Stimulated activated CD4-positive, alpha-beta T cell treated with anti-CD3 and anti-CD28 coated beads, Interleukin-12 subunit alpha, Interleukin-12 subunit beta, amount 100 ng/mL, for 4 hours (primary cell): ENCODE measurements at places on chromosomes 6 and 20.

- DNase-seq: no peak
Observed at GRCh38 chr6:113528111-113528510, 329.0 kb upstream of the MARCKS start.

DNA sequence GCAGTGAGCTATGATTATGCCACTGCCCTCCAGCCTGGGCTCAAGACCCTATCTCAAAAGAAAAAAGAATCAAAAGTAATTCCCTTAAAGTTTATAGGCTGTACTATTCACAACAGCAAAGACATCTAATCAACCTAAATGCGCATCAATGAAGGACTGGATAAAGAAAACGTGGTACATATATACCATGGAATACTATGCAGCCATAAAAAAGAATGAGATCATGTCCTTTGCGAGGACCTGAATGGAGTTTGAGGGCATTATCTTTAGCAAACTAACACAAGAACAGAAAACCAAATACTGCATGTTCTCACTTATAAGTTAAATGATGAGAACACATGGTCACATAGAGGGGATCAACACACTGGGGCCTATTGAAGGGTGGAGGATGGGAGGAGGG, 16.7 kb downstream of the ZNFX1 start:
- DNase-seq: no peak

- DNase-seq: no peak
Observed at GRCh38 chr6:157962601-157963302, 18.9 kb upstream of the SYNJ2 start.

DNA sequence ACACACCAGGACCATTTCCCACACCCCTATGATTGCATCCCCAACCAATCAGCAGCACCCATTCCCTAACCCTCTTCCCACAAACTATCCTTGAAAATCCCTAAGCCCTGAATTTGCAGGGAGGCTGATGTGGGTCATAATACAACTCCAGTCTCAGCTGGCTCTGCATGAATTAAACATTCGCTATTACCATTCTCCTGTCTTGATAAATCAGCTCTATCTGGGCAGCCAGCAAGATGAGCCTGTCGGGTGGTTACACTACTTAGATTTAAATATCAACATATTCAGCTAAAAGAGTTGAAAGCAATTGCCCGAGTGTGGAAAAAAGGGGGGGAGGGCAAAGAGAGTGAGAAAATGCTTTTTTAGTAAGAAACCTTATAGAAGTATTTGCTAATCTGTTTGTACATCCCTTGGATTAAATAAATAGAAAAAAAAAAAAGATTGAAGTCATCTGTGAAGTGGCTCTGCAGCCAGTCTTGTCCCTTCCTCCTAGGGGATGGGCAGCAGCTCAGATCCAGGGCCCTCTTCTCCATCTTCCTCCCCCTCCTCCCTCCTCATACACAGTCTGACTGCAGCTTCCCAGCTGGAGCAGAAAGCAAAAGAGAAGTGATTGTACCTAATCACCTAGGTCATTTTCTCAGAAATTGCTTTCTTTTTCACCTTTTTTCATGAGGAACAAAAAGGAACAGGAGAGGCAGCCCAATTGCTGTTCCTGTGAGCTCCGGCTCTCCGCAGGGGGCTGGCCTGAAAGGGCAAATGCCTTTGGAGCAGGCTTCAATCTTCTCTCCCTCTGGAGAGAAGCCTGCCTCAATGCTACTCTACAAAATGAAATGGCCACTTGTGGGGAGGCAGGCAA, 356.6 kb upstream of the SULF2 start:
- no peak for DNase-seq

DNA sequence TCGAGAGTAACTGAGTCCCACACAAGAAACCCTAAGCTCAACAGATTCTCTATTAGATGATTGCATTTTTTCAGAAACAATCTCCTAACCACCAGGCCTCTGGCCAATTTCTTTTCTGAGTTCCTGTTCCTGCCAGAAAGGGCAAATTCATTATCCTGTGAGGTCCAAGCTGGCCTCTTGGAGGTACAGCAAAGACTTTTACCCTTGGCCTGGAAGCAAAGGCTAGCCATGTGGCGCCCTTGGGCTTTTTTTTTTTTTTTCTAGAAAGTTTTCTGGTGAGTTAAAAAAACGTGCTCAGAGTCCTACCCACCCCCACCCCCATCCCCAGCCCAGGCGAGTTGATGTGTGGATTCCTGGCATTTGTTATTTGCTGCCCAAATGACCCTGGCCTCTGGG, 59.0 kb upstream of the EEF1A1 start:
- DNase-seq: peak; percentile 12

DNA sequence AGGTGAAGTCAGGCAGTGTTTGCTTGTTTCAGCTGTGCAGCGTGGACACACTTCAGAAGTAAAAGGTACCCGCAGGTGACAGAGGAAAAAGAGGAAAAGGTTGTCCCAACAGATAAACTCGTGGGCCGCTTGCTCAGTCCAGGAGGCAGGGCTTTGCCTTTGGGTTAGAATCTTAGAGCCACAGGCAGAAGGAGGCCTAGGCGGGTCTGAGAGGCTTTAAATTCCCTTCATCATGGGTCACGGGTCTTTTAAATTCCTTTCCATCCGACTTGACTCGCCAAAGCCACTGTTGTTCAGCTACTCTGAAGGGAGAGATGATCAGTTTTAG, 48.2 kb downstream of the AGPAT4 start:
- DNase-seq: no peak

DNA sequence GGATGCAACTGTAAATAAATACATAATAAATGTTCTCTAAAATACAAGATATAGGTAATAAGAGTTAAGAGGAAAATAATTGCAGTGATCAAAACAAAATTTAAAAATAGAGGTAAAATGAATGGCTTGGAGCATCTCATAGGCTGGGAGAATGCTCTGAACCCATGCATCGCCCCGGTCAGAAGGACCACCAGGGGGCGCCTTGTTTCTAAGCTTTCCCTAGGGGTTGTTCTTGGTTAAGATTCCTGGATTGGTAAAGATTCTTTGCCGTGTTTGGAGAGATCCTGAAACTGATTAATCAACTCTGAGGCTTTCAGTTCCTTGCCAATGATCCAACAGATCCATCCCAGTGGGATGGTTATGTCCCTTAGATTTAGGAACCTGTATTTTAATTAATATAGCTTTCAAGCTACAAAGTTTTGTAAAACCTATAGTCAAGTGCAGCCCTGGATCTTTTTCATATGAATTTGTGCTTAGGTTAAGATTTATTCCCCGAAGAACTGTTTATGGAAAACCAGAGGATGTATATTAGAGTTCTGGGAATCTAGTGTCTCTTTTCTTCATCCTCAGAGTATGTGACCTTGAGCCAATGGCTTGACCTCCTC, 45.3 kb upstream of the PRELID3B start:
- DNase-seq: peak; percentile 87

GRCh38 chr6:53029761-53030160, 34.7 kb upstream of the GSTA4 start:
- DNase-seq: no peak

- no peak for DNase-seq
Observed at GRCh38 chr20:32780749-32781655, 18.8 kb downstream of the DNMT3B start.

DNA sequence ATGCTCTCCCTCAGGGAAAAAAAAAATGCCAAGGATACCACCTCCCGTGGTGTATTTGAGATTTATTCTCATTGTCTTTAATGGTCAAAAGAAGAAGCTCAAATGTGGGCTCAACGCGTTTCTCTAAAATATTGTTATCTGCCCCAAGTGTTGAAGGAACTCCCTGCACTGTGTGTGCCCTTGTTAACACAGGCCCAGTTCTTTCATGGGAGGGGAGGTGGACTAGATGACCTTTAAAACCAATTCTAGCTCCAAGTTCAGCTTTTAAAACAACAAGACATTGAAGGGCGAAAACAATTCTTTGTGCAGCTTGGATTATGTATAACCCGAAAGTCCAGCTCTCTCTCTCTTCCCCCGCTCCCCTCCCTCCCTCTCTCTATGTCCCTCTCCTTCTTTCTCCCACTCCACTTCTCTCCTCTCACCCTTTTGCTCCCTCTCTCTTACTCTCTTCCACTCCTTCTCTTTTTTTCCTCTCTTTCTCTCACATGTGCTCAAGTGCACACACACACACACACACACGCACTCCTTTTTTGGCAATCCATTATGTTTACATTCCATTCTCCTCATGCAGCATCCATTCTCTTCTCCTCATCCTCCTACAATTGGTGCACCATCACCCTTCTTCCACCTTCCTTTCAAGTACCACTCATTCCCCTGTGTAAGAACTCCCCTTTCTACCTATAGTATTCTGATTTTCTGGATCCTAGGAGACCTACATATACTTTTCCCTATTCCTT, 8.5 kb downstream of the HLA-DMB start:
- no peak for DNase-seq

GRCh38 chr6:36655085-36655724, 23.3 kb upstream of the CDKN1A start:
- no peak for DNase-seq

DNA sequence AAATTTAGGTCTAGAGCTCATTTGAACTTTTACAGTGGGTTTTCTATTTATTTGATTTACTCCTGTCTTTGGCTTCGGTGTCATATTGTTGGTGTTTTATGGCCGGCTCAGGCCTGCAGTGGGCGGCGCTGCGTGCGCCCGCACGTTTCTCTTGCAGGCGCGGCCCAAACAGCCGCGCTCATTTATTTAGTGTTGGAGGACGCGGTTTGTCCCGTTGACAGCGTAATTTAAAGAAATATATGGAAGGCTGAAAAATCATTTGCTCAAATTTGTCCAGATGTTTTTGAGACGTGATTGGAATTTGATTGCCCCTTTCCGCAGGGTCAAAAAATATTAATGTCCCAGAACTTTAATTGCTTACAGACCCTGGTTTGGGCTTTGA, 22.1 kb downstream of the TFAP2B start:
- no peak for DNase-seq

GRCh38 chr6:48183178-48183577, 72.2 kb upstream of the PTCHD4 start:
- DNase-seq: no peak

GRCh38 chr20:23135449-23136420, 49.6 kb upstream of the CD93 start:
- DNase-seq: no peak

DNA sequence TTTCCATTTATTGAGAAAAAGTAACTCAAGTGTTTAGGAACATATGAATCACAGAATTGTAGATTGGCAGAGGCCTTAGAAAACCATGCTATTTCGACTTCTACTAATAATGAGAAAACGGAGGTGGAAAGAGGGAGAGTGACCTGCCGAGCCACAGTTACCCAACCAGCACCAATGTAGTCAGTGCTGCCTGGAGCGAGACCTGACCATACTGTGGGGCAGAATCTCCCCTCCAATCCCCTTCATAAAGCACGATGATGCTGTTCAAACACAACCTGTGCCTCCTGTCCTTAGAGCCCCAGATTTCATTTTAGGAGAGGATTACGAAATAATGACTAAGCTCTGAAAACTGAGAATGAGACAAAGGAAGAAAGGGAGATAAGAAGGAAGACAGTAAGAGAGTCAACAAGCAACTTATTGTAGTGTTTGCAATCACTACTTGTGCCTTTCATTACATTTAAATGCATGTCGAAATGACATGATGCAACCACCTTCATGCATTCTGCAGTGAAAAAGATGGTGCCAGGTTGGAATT, 70.6 kb downstream of the ATXN1 start:
- no peak for DNase-seq

GRCh38 chr6:33252759-33253158, 18.9 kb downstream of the VPS52 start:
- no peak for DNase-seq

GRCh38 chr6:110053395-110054240, 75.5 kb downstream of the GPR6 start:
- no peak for DNase-seq

GRCh38 chr20:41572010-41572572, 46.1 kb downstream of the CHD6 start:
- DNase-seq: no peak

- no peak for DNase-seq
Observed at GRCh38 chr6:45328523-45328922, 393 bp downstream of the RUNX2 start.

- DNase-seq: peak; percentile 95
Observed at GRCh38 chr6:31702819-31703716, at the start of gene ABHD16A. Gene ABHD16A (minus strand): TSS chr6:31703324. CDS start chr6:31703281, 43 bp downstream.
